ENCODE measurements at places on chromosomes 12 and 14. TPM values are rescaled to one million over a fixed set of nuclear protein-coding genes. Genes with fewer than 3 reads are reported as not detected.
A peak's percentile ranks its signal among the peaks of the same experiment; 100 is the strongest.

GRCh38 chr12:93008044-93008778 lies 79.1 kb upstream of the EEA1 start:
- H3K4me3 ChIP-seq: no peak overlapping the region
- no peaks in the 10 kb centered on the region for H3K36me3 ChIP-seq
- DNase-seq: no peak
- no peaks in the 10 kb centered on the region for H3K27me3 ChIP-seq
- no peak overlapping the region for H3K27ac ChIP-seq

DNA sequence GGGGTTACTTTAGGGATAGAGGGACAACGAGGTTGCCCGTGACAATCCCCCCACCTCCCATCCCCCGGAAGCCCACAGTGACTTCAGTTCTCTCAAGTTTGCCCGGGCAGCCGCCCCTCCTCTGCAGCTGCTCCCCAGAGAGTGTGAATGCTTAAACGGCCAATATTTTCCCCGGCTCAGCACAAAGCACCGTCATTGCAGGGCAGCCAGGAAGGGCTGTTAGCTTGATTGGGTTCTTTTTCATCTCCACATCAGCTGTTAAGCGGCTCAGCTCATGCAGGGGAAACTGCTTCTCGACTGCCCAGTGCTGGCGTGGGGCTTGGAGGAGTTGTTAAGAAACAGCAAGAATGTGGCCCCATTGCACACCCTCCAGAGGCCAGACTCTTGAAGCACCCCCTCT lies 120.5 kb upstream of the NCOR2 start:
- no peaks in the 10 kb centered on the region for H3K27me3 ChIP-seq
- no peak overlapping the region for H3K4me3 ChIP-seq
- H3K27ac ChIP-seq: no peak overlapping the region
- peaks cover 32% of the 10 kb centered on the region for H3K4me1 ChIP-seq
- no peak for DNase-seq

GRCh38 chr14:52599974-52600373 lies 47.3 kb downstream of the GPR137C start:
- H3K4me3 ChIP-seq: no peak overlapping the region
- H3K27me3 ChIP-seq: no peaks in the 10 kb centered on the region
- no peaks in the 10 kb centered on the region for H3K36me3 ChIP-seq
- no peak for DNase-seq

DNA sequence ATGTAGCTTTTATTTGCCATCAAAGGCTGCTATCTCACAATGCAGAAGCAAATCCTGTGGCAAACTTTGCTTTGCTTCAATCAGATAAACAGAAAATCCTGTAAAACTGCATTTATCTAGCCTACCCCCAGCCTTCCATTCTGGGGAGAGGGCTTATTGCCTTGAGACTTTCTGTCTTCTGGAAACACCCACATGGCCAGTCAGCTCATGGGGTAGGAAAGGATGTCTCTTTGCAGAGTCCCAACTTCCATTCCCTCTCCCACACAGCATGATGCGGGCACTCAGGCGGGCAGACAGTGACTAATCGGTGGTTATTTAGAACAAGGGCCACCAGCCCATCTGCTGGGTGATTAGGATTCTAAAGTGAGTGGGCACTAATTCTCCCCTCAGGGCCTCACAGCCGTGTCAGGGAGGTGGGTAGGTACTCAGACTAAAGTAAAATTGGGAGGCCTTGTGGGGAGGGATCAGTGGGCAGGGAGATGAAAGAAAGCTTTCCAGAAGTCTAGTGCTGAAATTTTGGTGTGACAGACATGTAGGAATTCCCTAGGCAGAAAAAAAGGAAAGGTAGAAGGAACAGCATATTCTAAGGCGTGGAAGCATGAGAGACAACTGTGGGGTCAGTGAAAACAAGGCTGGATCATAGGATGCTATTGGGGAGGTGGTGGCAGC lies 720.5 kb downstream of the VRK1 start:
- H3K27ac ChIP-seq: no peak overlapping the region
- no peaks in the 10 kb centered on the region for H3K4me1 ChIP-seq
- peaks cover 6% of the 10 kb centered on the region for H3K36me3 ChIP-seq
- H3K4me3 ChIP-seq: no peak overlapping the region

GRCh38 chr12:25875661-25876060 lies 82.8 kb upstream of the RASSF8 start:
- H3K4me1 ChIP-seq: no peaks in the 10 kb centered on the region
- no peak for DNase-seq
- no peak overlapping the region for H3K27ac ChIP-seq
- H3K27me3 ChIP-seq: no peaks in the 10 kb centered on the region
- H3K4me3 ChIP-seq: no peak overlapping the region
- no peaks in the 10 kb centered on the region for H3K36me3 ChIP-seq

DNA sequence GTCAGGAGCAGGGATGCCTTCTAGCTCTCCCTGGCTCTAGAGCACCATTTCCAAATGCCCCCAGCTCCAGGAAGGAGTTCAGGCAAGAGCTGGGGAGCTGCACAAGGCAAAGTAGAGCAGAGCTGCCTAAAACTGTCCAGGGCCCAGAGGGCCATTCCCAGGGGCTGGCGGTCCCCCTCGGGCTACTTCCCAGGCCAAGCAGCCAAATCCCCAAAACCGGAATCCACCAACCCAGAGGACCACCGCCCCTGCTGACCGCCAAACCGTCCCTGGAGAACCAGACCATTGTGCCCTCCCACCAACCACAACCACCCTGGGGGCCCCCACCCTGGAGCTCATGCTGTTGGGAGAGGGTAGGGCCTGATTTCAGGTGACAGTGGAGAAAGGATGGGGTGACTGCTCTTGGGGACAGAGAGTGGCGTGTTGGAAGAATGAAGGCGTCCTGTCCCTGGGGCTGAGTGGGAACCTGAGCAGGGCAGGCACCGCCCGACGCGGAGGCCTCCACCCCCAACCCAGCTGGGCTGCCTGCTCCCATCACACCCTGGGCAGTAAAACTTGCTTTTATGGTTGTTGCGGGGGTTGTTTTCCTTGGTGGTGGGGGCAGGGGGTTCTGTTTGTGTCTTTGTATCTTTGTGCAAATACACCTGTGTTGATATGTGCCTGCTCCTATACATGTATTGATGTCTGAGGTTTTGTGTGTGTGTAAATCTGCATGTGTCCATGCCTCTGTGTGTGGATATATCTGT lies 24.0 kb upstream of the KRT78 start:
- no peaks in the 10 kb centered on the region for H3K27me3 ChIP-seq
- peaks cover 85% of the 10 kb centered on the region for H3K4me1 ChIP-seq
- DNase-seq: no peak
- peaks cover 6% of the 10 kb centered on the region for H3K36me3 ChIP-seq
- peak overlapping the region; percentile 95 for H3K27ac ChIP-seq
- peak overlapping the region; percentile 55 for H3K4me3 ChIP-seq

GRCh38 chr12:90854136-90854689 lies 100.8 kb downstream of the CCER1 start:
- no peak overlapping the region for H3K27ac ChIP-seq
- no peaks in the 10 kb centered on the region for H3K36me3 ChIP-seq
- no peaks in the 10 kb centered on the region for H3K4me1 ChIP-seq
- DNase-seq: peak; percentile 64

DNA sequence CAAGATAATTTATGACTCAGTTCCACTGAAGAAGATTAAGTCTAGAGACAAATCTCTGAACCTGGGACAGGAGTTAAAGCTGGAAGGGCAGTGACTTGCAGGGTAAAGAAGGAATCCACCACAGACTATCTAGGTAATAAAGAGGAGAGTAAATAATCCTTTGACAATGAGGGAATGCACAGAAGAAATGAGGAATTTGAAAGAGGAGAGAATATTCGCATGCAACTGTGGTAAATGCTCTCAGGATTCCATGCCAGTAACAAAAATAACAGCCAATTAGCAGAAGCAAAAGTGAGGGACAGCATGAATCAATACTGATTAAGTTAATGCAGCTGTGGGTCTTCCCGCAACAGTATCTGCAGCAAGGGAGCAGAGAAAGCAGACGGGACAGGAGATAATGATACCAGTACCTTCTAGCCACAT lies 77.0 kb downstream of the KITLG start:
- DNase-seq: no peak
- peaks cover 12% of the 10 kb centered on the region for H3K4me1 ChIP-seq
- no peaks in the 10 kb centered on the region for H3K27me3 ChIP-seq
- peaks cover 27% of the 10 kb centered on the region for H3K36me3 ChIP-seq

DNA sequence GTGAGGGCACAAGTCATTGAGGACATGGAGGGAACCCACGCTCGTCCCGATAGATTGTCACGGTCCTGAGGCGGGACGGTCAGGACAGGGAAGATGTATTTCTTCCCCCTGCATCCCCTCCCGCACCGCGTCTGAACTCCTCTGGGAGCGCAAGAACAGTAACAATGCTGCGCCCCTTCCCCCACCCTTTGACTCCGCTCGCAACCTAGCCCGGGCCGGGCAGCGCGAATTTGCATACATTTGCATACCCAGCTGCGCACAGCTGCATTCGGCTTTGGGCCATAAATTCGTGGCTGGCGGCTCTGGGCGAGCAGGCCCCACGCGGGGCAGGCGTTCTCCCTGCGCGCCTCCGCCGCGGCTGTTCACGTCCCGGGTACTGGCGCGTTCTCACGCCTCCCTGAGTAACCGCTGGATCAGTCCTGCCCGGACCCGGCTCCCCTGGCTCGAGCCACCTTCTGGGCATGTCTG lies 29.0 kb upstream of the SMUG1 start:
- peaks cover 18% of the 10 kb centered on the region for H3K4me1 ChIP-seq
- H3K27me3 ChIP-seq: no peaks in the 10 kb centered on the region
- peaks cover 7% of the 10 kb centered on the region for H3K36me3 ChIP-seq

GRCh38 chr12:79059557-79059956 lies 195.0 kb downstream of the SYT1 start:
- no peaks in the 10 kb centered on the region for H3K36me3 ChIP-seq
- no peaks in the 10 kb centered on the region for H3K27me3 ChIP-seq
- no peak overlapping the region for H3K4me3 ChIP-seq
- no peak for DNase-seq

GRCh38 chr12:124391340-124392261 lies 96.7 kb downstream of the RFLNA start:
- peaks cover 20% of the 10 kb centered on the region for H3K4me1 ChIP-seq
- peak overlapping the region; percentile 36 for H3K4me3 ChIP-seq
- peak; percentile 75 for DNase-seq
- no peak overlapping the region for H3K27ac ChIP-seq
- H3K36me3 ChIP-seq: peaks cover 48% of the 10 kb centered on the region

DNA sequence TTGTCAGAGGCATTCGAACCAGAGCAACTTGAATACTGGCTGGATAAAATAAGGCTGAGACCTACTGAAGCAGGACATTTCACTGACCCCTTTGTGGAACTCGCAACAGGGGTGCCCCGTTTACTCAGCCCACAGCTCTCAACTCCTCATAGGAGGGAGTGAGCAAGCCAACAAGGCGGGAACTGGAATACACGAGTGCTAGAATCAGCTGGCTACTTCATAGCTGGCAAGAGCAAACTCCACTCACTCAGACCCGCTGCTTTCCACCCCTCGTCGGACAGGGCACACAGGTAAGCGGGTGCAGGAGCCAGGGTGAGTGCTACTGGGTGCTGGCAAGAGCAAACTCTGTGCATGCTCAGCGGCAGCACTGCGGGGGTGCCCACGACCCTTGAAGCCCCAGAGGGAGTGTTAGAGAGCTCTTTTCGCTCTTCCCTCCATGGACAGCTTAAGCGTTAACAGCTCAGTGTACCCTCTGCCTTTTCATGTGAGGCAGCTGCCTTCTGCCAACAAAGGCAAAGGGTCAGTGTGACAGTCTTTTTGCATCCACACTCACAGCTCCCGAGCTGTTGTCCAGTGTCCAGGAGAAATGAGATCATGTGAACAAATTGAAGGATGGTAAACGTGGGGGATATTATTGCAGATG lies 15.7 kb downstream of the CAPZA3 start:
- DNase-seq: no peak
- H3K4me1 ChIP-seq: no peaks in the 10 kb centered on the region
- H3K27me3 ChIP-seq: no peaks in the 10 kb centered on the region
- no peaks in the 10 kb centered on the region for H3K36me3 ChIP-seq

- H3K36me3 ChIP-seq: no peaks in the 10 kb centered on the region
- peaks cover 21% of the 10 kb centered on the region for H3K4me1 ChIP-seq
- H3K4me3 ChIP-seq: no peak overlapping the region
- H3K27ac ChIP-seq: peak overlapping the region; percentile 77
- peak; percentile 94 for DNase-seq
Measured at GRCh38 chr12:114163771-114164170, 197.6 kb upstream of the RBM19 start.

- no peak overlapping the region for H3K4me3 ChIP-seq
- H3K4me1 ChIP-seq: peaks cover 20% of the 10 kb centered on the region
- no peak for DNase-seq
- H3K27ac ChIP-seq: no peak overlapping the region
Measured at GRCh38 chr12:79415321-79415720, 275.4 kb downstream of the PAWR start.

DNA sequence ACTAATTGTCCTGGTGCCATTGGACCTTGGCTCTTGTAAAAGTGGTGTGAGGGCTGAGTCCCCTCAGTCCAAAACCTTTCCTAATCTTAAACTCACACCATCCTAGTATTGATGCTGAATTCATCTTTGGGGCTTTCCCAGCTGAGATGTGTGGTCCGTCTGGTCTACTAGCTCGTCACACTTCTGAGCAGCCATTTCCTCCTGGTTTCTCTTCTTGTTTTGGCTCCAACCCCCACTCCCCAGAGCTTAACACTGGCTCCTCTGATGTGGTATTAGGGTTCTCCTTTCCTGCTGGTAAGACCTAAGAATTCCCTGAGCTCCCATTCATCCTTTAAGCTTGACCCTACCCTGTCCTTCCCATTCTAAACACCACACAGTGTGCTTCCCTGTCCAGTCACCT lies 900.6 kb downstream of the VRK1 start:
- H3K4me3 ChIP-seq: no peak overlapping the region
- H3K36me3 ChIP-seq: no peaks in the 10 kb centered on the region
- H3K4me1 ChIP-seq: no peaks in the 10 kb centered on the region
- H3K27me3 ChIP-seq: no peaks in the 10 kb centered on the region

GRCh38 chr12:108833757-108834472 lies 23.5 kb downstream of the SSH1 start:
- peak overlapping the region; percentile 54 for H3K4me3 ChIP-seq
- peaks cover 19% of the 10 kb centered on the region for H3K36me3 ChIP-seq
- H3K4me1 ChIP-seq: peaks cover 53% of the 10 kb centered on the region
- no peaks in the 10 kb centered on the region for H3K27me3 ChIP-seq

The TMPRSS12 gene
- not detected for total RNA-seq

The FGF6 gene
- not detected for total RNA-seq

The PWP1 gene
- 41.5 TPM for total RNA-seq
